ENCODE measurements at places on chromosomes 13 and 19.

DNA sequence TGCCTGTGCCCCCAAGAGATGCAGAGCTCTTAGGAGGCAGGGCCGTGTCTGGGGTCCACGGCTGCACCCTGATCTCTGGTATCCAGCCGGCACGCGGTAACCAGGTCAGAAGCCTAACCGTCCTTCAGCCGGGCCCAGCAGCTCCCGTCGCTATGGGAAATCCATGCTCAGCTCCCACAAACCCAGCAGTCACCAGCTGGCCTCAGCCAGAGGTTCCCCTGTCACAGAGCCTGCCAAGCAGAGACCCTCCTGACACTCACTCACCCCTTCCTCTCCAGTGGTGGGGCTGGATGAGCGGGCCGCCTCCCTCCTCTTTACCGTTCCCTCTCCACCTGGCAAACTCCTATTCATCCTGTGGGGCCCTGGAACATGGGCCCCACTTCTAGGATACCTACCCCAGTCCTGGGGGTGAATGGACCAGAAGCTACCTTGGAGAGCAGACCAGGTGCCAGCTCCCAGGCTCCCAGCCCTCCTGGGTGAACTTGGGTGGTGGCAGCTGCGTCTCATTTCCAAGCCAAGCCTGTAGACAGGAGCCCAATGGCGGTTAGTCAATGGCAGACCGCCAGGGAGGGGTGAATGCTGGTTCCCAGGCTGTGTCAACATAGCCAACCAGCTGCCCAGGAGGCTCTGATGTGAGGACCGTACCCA is 21.4 kb upstream of the TCF3 start:
- DNase-seq: no peak

DNA sequence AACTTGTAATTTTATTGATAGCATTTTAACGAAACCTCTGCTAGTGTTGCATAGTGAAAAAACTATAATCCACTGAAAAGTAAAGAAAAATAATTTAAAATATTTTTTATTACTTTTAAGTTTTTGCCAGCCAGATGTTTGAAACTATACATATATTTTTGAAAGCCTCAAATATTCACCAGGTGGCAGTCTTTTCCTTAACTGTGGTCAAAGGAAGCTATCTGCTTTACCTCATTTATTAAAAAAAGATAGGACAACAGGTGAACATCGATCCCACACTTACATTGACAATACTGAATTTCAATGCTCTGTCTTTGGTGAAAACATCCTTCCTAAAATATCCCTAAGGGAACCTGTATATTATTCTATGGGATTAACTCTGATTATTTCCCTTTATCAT is 100.5 kb downstream of the TRPC4 start:
- no peak for DNase-seq

- no peak for DNase-seq
These were observed 106.5 kb upstream of the OXGR1 start for GRCh38 chr13:97100821-97101220.

DNA sequence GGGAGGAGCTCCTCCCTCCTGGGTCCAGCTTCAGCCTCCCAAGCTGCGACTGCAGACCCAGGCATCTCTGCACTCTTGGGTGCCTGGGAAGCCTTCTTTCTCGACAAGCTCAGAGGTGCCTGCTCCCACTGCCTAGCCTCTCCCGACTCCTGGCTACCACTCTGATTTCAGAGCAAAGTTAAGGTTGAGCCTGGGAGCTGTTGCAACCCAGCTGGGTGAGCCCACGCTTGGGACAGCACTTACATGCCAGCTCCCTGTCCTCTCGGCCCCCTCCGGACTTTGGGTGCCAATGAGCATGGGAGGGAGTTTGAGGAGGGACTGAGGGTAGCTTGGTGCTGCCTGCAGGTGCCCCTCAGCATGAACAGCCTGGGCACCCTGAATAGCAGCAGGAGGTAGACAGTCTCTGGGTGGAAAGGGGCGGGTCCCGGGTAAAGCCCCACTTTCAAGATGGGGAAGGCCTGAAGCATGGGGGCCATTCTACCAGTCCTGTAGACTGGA is 1383.4 kb upstream of the PCDH20 start:
- no peak for DNase-seq

GRCh38 chr19:16290692-16291091 is 33.9 kb upstream of the KLF2 start:
- no peak for DNase-seq

DNA sequence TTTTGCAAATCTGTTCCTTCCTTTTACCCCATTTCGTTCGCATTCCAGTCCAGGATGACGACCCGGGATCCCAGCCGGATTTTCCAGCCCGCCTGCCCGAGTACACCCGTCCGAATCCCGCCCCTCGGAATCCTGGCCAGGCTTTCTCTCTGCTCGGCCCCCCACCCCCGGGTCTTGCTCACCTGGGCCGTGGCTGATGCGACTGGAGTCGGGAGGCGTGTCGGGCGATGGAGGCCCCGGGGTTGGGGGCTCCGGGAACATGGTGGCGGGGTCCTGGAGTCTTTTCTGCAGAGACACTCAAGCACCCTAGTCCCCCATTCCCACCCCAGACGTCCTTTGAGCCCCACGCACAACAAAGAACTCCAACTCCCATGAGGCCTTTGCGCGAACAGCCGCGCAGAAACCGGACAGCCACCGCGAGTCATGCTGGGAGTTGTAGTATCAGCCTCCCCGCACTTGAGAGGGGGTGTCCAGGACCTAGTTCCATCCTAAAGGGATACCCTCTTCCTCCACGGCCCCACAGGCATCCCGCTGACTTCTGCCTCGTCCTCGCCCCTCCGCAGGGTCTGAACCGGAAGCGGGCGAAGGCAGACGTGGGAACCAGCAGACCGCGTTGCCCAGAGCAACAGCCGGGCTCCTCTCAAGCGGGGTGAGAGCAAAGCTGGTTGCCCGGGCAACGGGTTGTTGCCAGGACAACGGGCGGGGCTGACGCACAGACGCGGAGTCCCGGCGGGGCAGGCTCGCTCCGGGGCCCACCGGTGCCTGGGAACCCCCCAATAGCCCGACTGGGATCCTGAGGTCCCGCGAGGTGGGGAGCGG is 1.1 kb downstream of the SYT5 start:
- peak; percentile 71 for DNase-seq
